ENCODE measurements at places on chromosomes 2 and 18.

GRCh38 chr2:167510071-167510759, 621.9 kb downstream of the XIRP2 start:
- no peak for DNase-seq

DNA sequence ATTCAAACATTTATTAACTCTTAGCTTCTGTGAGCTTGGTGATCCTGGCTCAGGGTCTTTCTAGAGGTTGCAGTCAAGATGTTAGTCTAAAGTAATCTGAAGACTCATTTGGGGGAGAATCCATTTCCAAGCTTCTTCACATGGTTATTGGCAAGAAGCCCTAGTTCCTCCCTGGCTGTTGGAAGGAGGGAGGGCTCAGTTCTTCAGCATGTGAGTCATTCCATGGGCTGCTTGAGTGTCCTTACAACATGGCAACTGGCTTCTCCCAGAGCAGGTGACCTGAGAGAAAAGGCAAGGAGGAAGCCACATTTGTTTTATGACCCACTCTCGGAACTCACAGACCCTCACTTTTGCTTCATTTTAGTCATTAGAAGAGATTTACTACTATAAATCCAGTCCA, 10.6 kb upstream of the C2orf74 start:
- no peak for DNase-seq

DNA sequence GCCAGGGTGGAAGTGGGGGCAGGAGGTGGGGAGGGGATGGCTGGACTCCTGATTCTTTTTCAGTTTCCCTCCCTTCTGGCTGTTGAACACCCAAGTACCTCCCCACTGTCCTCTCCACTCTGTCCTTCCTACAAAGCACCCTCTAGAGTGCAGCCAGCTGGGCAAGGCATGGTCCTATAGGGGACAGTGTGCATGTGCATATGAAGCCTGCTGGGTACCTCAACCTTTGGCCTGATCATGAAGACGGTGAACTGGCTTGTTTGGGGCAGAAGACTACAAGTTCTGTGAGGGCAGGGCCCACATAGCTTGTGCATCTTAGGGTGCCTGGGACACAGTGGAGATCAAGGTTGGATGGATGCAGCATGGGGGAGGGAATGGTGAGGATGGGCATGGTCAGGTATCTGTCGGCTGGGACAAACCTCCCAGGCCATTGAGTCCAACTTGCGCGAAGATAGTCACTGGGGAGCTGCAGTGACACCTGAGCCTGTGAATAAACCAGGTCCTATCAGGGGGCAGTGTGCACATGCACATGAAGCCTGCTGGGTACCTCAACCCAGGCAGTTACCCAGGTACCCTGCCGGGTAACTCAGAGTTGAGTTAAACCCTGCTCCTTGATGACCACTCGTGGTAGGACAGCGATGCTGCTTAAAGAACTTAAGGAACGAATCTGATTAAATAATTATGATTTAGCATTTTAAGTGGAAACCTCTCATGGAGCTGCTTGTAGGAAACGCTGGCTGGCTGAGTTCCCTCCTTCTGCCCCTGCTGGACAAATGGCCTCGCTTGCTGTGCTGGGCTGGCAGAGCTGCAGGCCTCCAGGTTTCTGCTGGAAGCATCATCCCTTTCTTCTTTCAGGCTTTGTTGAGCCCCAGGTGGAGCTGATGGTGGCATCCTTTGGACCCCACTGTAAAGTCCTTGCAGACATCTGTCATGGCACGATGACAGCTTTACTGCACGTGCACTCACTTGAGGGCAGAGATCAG, 84.0 kb downstream of the POLR1A start:
- DNase-seq, result no peak

DNA sequence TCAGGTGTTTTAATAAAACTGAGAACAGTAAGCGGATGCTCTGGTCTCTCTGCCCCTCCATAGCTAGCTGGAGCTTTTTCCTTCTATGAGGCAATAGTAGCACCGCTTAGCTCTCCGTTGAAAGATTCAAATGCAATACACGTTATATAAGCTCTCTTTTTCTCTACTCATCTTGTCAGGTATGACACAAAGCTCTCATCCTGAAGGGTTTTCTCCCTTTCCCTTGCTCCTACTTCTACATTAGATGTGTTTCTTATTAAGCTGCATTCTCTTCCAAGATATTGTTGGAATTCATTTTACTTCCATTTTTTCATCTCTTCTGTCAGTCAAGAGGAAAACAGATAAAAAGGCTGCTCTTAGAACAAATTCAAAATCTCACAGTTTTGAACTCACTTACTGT, 434.6 kb upstream of the DDX18 start:
- DNase-seq, result no peak

GRCh38 chr2:222180619-222181018, 118.2 kb downstream of the PAX3 start:
- DNase-seq, result no peak

DNA sequence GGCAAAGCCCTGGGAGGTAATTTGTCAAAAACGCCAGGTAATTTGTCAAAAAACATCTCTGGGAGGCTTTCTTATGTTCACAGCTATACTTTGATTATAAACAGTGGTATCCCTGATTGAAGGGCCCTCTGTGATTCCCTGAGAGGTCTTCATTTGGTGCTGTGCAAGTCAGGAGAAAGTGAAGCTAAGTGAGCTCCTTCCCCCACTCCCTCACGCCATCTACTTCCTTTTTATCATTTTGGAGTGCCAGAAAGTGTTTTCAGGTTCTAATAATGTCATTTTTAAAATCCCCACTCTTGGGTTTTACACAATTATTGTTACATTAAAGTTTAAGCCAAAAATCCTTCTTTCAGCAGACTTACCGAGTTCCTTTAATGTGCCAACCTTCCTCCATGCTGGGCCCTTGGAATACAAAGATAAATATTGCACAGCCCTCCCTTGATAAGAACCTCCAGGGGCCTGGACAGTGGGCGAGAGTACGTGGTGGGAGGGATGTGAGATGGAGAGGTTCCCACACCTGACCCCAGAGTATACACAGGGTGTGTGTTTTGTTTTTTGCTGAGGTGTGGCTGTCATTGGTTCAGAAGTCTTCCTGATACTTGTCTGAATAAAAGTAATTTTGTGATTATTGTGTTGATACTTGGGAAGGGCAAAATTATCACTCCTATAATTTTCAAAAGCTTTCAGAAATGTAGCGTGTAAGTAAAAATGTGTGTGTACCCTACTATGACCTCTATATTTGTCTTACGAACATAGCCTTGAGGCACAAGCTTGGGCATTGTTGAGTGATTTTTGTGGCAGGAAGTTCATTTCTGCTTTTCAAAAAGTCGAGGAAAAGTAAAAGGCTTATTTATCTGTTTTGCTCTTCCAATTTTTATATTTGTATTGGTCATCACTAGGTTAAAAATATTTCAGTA, 8.2 kb downstream of the MAPRE2 start:
- DNase-seq, result no peak

DNA sequence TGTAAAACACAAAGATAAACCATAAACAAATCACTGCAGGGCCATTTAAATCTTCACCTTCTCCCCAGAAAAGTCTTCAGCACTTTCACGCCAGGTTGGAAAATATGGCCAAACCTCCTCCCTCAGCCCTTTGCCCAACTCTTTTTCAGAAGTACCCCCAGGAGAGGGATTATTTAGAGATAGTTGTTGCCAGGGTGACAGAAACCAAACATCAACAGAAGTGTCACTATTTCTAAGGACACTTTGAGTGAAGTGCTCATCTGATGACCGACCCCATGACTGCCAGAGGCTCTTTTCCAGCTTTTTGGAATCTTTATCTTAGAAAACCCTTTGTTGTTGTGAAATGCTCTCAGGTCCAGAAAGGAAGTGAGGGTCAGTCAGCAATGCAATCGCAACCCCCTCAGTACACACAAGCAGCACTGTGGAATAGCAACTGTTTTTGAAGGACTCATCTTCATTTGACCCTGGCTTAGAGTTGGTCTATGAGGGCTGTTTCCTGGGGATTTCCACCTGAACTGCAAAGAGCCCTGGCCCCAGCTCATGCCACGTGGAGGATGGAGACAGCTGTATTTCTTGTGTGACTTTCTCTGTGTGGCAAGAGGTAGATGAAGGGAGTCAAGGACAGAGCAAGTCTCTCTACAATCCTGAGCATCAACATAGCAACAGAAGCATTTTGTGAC, 114.0 kb upstream of the STON1 start:
- no peak for DNase-seq

GRCh38 chr2:222255090-222255489, 43.7 kb downstream of the PAX3 start:
- DNase-seq, result no peak

- DNase-seq, result no peak
Measured at GRCh38 chr2:38552259-38552658, 50.5 kb downstream of the HNRNPLL start.

GRCh38 chr2:1004398-1004797, 53.7 kb downstream of the SNTG2 start:
- no peak for DNase-seq

DNA sequence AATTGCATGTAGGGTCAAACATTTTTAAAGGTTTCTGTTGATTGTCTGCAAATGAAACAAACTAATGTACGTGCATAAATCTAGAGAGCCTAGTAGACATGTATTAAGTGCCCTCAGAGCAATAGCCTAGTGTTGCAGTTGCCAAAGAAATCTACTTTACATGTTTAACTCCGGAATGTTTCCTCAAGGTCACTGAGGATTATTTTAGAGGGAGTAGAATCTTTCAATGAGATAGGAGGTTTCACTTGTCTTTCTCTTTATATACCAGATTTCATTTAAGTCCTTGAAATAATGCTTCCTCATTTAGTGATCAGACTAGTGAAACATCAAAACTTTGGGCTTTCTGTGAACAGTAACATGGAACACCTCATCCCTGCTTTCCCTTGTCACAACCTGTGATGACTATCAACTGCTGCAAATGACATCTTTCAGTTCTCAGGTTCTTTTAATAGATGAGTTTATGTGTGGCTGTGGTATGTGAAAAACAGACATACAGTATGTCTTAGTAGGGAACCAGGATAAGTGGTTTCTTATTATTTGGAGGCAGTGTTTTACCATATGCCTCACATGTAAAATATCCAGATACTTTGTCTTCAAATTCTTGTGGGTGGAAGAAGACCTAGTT, 5.5 kb downstream of the UBE2E3 start:
- no peak for DNase-seq

Data from stimulated activated CD8-positive, alpha-beta memory T cell treated with anti-CD3 and anti-CD28 coated beads, Interleukin-2, amount 100 ng/mL, for 1 hour (primary cell).